ENCODE measurements at places on chromosomes 12 and 14.

DNA sequence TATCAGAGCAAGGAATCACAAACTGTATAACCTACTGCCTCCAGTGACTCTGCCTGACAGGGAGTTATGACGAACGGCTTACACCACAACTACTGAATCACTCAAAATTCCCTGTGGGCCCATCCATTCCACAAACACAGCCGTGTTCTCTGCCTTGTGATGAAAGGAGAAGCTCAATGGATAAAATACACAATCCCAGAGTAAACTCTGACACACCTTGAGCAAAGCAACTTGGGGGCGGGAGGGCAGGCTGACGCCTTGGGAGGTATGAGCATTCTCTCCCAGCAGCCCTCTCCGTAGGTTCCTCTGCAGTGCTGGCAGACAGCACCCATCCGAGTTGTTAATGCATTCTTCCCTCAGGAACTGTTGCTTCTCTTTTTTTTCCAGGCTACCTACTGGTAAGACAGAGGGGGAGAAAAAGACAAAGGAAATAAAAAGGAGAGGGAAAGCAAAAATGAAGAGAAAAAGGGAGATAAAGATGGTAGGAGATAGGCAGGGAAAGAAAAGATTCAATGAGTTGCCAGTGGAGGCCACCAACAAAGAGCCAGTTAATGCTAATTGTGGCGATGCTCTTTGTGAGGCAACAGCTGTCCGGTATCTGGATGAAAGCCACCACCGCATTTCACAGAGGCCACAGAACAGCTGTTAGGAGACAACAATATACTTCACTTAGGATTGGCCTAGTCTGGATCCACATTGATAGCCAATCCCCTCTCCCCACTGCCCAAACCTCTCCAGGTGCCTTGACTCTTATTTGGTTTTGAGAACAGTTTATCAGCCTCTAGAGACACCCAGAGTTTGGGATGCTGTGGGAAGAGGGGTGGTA is 4.7 kb upstream of the DIO2 start:
- no peak for DNase-seq

GRCh38 chr14:79855789-79856188 is 355.5 kb downstream of the DIO2 start:
- no peak for DNase-seq

GRCh38 chr14:61244009-61244408 is 37.1 kb downstream of the TMEM30B start:
- DNase-seq, result no peak

DNA sequence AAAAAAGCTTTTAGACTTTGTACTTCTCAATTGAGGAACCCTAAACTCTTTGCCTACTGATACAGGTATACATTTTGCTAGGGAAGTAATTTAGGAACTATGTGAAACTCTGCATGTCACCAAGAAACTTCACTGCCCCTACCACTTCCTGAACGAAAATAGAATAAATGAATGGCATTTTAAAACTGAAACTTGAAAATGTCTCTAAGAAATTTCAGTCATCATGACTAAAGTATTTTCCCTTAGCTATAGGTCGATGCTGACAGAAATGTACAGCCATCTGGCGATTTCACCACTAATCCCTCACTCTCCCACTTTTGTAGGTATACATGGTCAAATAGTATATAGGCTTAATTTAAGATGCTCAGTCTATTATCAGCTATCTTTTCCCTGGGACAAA is 194.9 kb upstream of the SYT10 start:
- DNase-seq, result no peak

DNA sequence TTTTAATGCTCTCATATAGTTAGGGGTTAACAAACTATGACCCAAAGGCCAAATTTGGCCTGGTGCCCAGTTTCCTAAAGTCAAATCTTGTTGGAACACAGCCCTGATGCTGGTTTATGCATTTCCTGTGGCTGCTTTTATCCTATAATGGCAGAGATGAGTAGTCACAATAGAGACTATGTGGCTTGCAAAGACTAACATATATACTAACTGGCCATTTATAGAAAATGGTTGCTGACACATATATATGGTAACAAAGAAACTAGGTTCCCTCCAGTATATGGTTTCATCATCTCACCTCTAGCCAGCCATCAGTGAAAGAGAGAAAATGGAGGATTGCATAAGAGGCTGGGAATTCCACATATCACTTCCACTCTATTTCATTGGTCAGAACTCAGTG is 10.8 kb downstream of the NAV3 start:
- DNase-seq, result no peak

- DNase-seq, result no peak
These were observed 76.5 kb upstream of the GRIN2B start for GRCh38 chr12:14057895-14058294.

DNA sequence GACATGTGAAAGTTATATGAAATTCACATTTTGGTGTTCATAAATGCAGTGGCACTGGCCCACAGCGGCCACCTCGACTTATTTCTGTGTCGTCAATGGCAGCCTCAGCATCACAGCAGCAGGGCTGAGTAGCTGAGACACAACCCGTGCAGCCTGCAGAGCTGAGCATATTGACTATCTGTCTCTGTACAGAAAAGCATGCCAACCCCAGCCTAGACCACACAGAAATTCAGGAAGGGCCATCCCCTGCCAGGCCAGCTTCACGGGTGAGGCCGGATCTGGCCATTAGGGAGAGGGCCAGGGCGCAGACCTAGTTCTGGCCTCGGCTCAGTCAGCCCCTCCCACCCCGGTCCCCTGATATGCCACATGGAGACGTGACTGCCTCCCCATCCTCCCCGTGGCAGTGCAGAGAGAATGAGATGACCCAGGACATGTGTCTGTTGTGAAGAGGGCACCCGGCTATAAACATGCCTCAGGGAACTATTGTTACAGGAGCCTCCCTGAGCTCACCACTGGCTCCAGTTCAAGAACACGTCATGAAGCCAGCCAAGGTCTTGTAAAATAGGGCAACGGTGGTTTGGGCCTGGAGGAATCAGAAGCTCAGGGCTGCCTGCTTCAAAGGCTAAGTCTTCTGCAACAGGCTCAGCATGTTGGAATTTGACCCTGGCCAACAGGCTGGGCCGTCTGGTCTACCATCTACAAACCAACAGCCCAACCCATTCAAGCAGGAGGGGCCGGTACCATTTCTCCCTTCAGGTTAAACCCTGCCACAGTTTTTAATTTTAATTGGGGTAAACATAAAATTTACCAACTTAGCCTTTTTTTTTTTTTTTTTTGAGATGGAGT is 25.5 kb downstream of the SCARB1 start:
- DNase-seq, result no peak

Measured in CD4-positive, alpha-beta T cell treated with Interleukin-1 beta for 1 hour (primary cell).